Activated CD4-positive, CD25-positive, alpha-beta regulatory T cell (primary cell): ENCODE measurements at places on chromosomes 2 and 18.

DNA sequence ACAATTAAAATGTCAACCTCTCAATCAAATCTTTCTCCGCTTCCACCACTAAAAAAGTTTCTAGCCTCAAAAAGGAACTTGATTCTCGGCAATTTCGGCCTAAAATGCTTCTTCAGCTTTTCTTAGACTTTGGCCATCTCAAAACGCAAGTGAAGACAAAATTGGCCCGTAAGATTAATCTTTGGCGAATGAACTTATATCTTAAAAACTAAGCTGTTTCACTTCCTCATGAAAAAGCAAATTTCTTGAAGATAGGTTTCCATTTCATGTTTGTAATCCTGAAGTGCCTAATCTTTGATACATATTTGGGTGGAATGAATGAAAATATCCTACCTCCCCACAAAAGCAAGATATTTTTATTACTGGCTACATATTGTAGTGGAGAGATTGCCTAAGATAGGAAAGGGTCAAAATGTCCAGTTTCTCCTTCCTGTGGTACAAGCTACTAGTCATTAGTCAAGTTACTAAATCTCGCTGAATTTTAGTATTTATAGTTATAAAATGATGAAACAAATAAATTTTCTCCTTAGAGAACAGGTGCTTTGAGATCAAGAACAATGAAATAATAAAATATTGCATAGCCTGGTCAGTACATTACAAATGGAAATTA, 85.4 kb upstream of the ZEB2 start:
- no peak for DNase-seq

GRCh38 chr2:178962805-178963433, 87.0 kb downstream of the CCDC141 start:
- no peak for DNase-seq

GRCh38 chr2:66578687-66579106, 143.8 kb downstream of the MEIS1 start:
- no peak for DNase-seq

DNA sequence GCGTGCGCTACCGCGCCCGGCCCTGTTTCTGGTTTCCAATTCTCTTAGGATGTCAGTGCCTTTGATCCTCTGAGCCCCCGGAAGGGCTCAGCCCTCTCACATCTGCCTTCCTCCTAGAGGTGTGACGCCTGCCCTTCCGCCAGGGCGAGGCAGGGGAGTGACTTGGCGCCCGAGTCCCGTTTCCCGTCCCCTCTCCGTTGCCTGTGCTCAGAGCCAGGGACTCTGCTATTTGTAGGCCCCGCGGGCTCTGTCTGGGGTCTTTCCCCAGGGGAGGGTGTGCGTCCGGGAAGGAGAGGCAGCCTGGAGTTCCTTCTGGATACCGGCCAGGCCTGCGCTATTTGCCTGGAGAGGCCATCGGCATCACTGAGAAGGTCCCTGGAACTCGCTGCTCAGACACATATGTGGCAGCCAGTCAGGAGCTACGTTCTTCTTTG, 103.7 kb upstream of the TAF1B start:
- DNase-seq, result peak; percentile 18

GRCh38 chr2:182540252-182540651, 113.4 kb upstream of the PDE1A start:
- DNase-seq, result no peak

DNA sequence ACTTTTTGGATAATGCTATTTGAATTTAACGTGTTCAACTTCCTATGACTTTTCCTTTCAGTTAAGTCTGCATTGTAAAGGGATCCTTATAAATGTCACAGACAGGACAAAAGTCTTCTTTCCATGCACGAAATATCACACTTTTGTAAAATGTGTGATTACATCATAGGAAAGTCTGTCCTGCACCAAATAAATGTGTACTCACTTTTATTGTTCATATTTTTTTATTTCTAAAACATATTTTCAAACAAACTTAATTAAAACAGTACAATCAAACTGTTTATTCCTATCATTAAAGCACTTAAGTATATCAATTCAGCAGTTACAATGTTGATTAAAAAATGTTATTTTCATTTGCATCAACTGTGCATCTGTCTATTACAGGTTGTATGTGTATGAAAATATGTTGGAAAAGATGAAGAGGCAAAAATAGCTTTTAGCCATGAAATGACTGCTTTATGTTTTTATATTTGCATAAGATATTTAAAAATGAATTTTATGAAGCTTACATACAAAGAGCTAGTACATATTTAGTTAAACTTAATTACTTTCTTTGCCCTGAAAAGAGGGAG, 105.6 kb downstream of the CSRNP3 start:
- DNase-seq, result no peak

- no peak for DNase-seq
These were observed 16.4 kb downstream of the MTCL1 start for GRCh38 chr18:8721716-8722115.

DNA sequence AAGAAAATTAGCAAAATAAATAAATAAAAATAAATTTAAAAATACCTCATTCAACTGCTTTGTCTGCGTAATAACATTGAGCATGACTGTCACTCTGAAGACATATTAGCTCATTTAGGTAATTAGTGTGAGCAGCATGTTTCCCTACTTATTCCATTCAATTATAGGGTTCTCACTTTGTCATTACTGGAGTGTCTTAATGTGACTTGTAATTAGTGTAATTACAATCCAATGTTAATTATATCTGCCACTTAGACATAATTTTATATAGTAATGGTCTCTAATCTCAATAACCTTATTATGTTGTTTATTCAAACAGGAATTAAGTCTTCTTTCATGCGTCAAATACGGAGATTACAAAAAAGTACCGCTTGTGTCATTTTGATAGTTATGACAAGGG, 893.9 kb upstream of the ACVR2A start:
- no peak for DNase-seq

- DNase-seq, result peak; percentile 56
These were observed 864 bp downstream of the LBH start for GRCh38 chr2:30231996-30232800.

DNA sequence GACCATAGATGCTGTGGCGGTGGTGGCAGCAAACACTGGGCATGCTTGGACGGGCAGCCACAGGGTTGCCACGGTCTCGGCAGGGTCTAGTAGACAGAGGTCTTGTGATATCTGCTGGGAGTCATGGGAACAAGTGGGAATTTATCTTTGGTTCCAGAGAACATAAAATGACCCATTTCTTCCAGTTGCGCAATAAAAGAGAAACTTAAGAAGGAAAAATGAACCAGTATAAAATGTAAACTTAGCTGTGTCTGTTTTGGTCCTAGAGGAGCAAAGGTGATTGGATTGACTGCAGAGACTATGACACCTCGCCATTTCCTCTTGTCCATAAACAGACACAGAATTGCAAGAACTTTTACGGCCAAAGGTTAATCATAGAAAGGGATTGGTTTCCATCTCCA, 132.6 kb upstream of the RBBP8 start:
- no peak for DNase-seq

DNA sequence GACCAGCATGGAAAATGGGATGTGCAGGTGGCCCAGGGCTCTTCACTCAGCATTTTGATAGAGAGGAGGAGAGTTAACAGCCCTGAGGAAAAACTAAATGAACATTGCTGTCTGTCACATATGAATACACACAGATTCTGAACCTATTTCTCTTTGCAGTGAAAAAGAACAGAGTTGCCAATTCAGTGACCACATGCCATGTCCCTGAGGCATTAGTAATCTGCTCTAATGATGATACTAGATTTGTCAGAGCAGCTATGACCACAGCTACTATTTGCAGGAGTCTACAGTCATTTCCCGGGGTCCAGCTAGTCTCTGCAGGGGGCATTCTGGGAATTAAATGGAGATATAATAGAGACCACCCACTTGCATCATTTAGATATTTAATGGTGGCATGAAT, 267.6 kb downstream of the TMX3 start:
- DNase-seq, result no peak

DNA sequence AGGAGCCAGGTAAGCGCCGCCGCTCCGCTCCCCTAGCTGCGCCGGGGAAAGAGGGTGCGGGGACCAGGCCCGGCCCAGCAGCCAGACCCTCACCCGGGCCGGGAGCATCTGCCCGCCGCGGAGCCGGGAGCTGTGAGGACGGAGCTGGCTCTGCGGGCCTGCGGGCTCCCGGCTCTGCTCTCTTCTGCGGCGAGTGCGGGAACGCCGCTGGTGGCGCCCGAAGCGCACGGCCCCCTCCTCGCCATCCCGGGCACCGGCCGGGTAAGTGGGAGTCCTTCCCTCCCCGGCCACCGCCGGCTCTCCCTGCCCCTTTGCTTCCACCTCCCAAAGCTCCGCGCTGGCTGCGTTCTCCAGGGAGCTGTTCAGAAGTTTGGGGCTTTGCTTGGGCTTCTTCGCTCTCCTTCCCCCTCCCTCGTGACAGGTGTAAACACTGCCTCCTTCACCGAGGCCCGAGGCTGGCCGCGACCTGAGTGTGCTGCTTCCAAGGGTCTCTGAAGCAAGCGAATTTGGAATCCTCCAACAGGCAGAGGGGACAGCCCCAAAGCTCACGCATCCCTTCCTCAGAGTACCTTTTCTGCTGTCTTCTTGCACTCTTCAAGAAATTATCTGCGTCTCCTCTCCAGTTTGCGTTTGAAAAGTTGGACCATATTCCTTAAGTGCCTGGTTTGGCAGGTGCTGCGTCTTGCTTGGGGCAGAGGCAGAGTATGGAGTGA, 632 bp downstream of the AFTPH start:
- DNase-seq, result no peak

DNA sequence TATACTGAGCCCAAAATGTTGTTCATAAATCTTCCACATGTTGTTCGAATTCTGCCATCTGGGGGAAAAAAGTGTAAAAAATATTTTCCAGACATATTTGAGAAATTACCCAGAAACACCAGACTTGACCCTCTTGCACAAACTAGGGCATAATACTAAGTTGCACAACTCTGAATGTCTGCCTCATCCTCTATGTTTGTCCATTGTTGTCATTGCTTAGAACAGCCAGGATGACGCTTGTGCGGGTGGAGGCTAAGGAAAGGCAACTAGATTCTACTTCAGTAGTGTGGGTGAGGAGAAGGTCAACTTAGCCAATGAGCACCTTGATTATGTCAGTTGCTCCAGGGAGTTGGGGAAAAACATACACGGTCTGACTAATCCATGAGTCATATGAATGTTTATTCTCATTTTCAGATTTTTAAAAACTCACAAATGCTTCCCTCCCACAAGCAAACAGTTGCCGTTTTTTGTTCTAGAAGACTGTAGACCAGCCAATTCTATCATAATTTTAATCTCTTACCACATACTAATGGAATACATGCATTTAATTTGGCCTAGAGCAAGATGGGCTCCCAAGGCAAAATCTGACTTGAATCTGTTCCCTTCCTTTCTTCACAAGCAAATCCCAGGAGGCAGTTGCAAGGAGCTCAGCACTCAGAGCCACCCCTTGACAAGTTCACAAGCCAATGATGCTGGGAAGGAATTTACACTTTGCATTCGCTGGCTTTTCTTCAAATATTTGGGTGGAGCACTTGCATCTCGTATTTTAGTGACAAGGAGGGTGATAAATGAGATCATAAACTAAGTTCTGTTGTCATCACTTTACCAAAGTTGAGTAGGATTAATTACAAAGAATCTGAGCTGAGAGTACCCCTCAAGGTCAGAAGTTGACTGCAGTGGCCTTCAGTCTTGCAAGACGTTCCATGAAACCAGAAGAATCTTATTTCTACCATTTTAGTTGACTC, 163.2 kb upstream of the TWIST2 start:
- no peak for DNase-seq

DNA sequence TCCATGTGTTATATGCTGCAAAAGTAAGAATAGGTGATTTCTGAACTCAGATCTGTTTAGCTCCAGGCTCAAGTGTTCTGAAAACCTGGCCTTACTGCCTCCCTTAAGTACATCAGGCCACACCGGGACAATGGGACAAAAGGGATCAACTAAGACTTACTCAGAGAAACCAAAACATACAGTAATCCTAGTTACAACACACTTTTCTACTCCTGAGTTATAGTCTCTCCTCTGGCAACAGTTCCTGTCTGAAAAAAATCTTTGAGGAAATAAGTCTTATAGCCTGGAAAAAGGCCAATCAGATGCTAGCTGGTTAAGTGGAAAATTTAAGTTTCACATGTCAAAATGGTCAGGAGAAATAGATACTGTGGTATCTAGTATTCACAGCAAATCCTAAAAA, 5.6 kb downstream of the METTL5 start:
- no peak for DNase-seq

DNA sequence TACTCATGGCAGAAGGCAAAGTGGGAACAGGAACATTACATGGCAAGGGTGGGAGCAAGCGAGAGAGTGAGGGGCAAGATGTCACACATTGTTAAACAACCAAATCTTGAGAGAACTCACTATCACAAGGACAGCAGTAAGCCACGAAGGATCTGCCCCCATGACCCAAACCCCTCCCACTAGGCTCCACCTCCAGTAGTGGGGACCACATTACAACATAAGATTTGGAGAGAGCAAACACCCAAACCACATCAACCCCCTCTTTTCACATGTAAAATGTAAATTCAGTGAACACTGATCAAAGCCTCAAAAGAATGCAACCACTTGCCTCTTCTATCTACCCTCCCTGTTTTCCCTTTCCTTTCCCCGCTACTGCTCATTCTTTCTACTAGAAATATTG, 43.6 kb upstream of the TNP1 start:
- no peak for DNase-seq

DNA sequence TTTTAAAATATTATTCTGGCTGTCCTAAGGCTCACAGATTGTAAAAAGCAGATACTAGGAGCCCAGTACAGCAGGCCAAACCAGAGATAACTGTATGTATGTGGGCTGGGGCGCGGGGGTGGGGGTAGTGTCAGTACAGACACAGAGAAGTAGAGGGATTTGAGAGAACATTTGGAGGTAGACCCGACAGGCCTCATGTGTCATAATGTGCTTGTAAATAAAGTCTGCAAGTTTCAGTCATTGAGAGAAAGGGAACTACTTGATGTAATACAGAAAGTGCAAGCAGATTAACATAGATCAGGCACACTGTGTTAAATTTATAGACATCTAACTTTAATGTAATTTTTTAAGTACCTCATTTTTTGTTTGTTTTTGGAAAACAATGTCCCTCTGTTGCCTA, 7.4 kb upstream of the POLI start:
- DNase-seq, result no peak

GRCh38 chr2:156532989-156533388, 96.8 kb downstream of the GPD2 start:
- no peak for DNase-seq
